ENCODE measurements at places on chromosomes 5 and 9.

- DNase-seq, result peak; percentile 1
Observed at GRCh38 chr5:89534331-89534730, 651.3 kb upstream of the MEF2C start.

DNA sequence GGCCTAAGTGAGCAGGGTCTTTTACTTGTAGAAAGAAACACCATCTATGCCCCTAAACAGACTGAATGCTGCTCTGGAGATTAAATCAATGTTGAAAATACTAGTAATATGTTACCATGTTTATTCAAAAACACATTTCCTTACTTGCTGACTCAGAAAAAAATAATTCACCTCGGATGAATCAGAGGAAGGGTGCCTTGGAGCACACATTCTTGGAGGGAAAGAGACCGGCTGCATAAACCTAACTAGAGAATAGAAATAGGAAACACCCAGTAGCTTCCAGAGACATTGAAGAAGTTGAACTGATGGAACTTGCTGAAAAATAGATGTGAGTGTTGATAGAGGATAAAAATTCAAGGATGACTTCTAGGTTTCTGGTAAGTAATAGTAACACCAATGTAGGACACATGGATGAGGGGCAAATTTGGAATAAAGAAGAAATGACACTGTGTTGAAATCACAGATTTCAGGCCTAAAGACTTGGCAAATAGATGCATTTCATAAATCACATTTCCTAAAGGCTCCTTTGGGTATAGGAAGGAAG, 76.9 kb upstream of the MINAR2 start:
- DNase-seq, result peak; percentile 66

- peak; percentile 45 for DNase-seq
Observed at GRCh38 chr9:70133253-70134208, 89.9 kb downstream of the MAMDC2 start.

- peak; percentile 44 for DNase-seq
Observed at GRCh38 chr5:55319491-55319890, 11.7 kb downstream of the MTREX start.

DNA sequence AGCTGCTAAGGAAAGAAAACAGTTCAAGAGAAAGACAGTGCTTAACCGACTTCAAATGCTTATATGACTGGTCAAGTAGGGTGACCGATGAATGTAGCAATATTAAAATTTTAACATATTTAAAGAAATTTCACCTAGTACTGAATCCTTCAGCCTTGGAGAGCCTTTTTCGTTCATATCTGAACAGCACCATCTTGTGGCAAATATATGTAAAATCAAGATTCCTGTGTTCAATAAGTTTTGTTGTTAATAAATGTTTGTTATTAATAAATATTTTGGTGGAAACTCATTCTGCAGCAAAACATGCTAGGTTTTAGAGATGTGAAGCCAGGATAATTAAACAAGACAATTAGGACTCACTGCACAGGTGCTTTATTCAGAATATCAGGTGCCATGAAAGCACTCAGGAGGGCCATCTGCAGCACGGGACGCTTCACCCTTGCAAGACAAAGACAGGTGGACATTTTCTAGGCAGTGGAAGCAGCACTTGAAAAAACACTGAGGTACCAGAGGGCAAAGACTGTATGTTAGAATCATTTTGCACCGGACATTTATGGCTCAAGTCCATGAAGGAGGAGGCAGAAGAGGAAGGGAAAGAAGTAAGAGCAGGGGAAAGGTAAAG, 15.6 kb downstream of the TICAM2 start:
- peak; percentile 54 for DNase-seq

- DNase-seq, result peak; percentile 82
Observed at GRCh38 chr5:32462618-32463017, 18.1 kb upstream of the ZFR start.

GRCh38 chr5:41214182-41214581, 850 bp upstream of the C6 start:
- no peak for DNase-seq

DNA sequence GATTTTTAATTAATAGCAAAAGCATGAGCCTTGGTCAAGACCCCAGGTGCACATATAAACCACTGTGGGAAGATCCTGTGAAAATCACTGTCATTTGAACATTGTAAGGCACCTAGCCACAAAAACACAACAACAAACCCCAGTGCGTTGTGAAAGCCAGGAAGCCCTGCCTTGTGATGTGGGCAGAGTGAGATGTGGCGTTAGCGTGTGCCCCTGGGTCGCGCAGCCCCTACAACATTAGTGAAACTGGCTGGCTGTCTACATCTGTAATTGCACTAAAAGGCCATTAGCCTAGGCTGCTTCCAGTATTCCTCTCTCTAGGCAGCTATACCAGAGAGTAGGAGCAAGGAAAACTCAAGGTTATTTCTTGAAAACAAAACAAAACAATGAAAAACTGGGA, 21.1 kb upstream of the PDZD2 start:
- DNase-seq, result no peak

GRCh38 chr5:172754596-172755356, 16.2 kb downstream of the DUSP1 start:
- DNase-seq, result no peak

- no peak for DNase-seq
Observed at GRCh38 chr5:125575891-125576505, 829.6 kb upstream of the ZNF608 start.

GRCh38 chr5:997001-997474, 11.6 kb upstream of the NKD2 start:
- DNase-seq, result peak; percentile 25

GRCh38 chr9:89878003-89878411, 273.2 kb downstream of the GADD45G start:
- no peak for DNase-seq

DNA sequence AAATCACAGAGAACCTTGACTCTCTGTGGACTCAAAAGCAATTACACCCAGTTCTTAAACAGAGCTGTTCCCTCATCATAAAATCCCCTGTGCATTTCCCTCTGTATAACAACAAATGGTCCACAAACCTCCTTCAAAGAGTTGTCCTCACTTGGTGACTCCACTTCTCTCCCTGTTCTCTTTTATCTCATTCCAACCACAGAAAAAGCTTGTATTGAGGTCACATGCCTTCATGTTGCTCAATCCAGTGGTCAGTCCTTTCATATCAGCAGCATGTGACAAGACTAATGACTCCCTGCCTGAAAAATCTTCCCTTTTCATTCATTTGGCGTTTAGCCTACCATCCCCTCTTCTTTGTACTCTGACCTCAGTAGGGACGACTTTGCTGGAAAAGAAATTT, 158.0 kb downstream of the DEPDC1B start:
- peak; percentile 25 for DNase-seq

DNA sequence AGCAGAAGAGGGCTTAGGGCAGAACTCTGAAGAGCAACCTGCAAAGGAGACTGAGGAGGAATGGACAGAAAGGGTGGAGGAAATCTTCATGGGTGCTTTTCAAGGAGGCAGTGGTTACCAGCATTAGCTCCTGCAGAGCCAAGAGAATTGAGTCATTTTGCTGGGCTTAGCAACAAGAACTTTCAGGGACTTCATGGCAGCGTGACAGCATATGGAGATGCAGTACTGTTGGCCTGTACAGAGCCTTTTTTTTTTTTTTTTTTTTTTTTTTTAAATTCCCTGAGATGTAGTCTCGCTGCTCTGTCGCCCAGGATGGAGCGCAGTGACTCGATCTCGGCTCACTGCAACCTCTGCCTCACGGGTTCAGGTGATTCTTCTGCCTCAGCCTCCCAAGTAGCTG, 296.0 kb upstream of the DMRT1 start:
- no peak for DNase-seq

DNA sequence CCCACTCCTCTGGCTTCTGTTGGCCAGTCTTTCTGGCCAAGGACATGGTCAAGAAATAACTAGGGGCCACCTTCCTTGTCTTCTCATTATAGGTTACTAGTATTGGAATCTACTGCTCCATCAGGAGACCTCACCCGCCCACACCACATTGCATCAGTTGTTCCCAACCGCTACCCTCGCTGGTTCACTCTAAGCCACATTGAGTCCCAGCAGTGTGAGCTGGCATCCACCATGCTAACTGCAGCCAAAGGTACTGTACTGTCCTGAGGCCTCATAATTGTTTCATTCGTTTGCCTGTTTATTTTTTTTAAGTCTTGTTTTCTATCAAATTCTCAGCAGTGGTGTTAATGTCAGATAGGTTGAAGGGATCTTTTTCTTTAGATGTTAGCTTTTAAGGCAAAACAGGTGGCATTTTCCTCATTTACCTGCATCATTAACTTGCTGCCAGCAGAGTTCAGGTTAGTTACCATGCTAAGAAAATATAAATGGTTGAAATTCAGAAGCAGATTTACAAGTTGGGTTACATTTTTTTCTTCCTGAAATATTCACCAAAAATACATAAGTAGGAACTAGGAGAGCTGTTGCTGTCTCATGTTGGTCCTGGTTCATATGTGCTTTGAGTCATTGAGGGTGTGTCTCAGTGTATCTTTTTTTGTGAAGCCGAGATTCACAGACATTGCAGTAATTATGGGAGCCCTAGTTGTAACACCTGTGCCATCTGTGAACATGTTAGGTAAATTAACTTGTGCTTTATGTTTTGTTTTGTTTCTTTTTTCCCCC, 206.9 kb downstream of the ZSWIM6 start:
- DNase-seq, result no peak

DNA sequence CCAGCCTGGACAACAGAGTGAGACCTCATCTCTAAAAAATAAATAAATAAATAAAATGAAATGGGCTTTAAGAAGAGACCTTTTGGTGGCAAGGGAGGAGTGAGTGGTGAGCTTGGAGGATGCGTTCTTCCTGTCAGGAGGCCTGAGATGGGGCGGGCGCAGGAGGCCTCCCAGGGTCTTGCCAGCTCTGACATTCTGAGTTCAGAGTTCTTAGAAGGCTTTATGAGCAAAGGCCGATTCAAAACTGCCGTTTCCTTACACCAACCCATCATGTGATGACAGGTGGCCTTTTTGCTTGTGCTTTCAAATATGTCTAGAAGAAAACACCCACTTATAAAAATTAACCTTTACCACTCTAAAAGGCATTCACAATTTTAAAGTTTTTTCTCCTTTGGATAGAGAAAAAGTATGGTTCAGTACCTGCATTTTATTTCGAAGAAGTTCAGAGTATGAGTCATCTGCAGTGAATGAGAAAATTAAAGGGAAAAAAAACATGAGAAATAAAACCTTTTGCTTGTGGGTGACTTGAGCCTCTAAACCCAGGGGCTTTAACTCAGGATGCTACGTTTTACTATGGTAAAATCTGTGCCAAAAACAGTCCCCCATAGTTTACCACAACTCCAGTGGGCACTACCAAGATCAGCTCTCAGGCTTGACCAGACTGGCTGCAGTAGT, 157.4 kb upstream of the OTULINL start:
- no peak for DNase-seq

DNA sequence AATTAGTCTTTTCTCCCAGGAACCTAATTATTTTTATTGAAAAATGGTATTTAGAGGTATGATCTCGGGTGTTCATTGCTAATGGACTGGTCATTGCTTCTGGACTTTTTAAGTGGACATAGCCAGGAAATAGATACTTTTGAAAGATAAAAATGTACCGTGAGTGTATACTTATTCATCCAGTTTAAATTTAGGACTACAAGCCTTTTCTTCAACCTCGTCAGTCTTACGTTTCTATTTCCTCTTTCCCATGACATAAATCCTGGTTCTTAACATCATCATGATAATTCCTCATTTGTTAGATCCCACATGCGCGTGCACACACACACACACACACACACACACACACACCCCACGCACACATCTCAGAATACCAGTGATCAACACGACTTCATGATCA, 15.1 kb downstream of the PDE8B start:
- DNase-seq, result peak; percentile 59

GRCh38 chr5:83306572-83307241, 164.8 kb upstream of the VCAN start:
- peak; percentile 87 for DNase-seq

DNA sequence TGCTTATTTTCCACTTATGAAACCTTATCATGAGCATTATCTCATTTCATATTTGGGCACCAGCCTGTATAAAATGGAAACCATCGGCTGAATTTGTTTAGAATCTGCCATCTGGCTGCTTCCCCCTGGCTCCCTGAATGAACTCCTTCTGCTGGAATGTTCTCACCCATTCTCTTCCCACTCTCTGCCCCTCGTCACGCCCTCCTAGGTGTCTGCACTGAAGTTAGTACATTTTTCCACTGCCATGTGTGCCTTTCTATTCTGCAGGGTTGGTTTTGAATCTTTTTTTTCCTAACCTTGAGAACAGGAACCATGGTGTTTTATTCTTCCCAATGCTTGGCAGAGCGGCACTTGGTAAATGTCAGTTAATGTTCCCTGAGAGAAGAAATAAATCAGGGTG, 359.7 kb downstream of the MLLT3 start:
- DNase-seq, result no peak

- DNase-seq, result no peak
Observed at GRCh38 chr9:111663301-111663823, 2.0 kb downstream of the GNG10 start.

GRCh38 chr5:22372826-22373660, 480.1 kb downstream of the CDH12 start:
- DNase-seq, result no peak

GRCh38 chr9:9949978-9950377, 662.8 kb downstream of the PTPRD start:
- DNase-seq, result no peak

DNA sequence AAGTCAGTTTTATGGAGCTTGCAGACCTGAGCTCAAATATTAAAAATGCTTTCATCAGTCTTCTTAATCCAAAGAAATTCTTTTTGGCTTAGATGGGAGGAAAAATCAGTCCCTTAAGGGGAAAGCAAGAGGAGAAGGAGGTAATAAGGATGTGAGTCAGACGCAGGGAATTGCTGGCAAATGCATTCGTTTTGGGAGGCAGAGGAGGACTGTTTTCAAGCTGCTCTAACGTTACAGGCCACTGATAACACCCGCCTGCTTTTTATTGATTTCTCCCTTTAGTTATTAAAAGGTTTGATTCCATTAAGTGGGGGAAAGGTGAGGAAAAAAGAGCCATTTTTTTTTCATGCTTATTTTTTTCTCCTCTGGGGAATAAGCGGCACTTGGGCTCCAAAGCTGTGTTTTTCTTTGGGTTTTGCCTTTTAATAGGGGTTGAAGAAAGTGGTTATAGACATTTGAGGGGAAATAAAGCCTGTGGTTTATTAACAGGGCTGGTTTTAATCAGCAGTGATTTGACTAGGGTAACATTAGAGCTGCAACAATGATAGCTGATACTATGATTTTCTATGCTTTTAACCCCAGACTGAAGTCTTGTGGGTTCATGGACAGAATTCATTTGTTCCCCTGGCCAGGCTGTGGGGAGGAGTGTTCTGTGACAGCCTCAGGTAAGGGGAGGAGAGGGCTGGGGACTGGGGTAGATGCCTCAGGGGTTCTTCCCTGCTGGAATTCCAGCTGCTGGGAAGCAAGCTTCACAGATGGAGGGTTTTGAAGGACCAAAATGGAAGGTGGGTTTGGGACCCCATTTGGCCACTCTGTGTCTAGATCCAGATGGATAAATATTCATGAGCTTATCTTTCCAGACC, 225.2 kb downstream of the GAS1 start:
- peak; percentile 94 for DNase-seq

- no peak for DNase-seq
Observed at GRCh38 chr9:16718952-16719351, 151.5 kb downstream of the BNC2 start.

DNA sequence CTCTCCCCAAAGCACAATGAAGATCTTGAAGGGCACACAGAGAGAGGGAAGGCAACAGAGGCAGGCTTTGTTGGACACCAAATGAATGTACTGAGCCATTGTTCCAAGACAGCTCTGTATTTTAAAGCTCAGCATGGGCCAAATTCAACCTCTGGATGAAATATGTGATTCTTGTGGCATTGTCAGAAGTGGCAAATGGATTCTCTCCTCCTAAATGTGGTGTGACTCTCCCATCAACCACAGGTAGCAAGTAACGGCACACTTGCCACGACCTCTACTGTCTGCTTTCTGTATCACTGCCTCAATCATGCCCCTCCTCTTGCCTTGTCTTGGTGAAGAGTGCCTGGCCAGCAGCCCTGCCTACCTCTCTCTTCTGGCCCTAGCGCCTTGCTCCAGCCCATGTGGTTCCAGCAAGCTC, 6.1 kb upstream of the MOB3B start:
- DNase-seq, result no peak

All from EH (cell line).